ENCODE measurements at places on chromosomes 5 and 9.
A peak's percentile ranks its signal among the peaks of the same experiment; 100 is the strongest.

- DNase-seq = no peak
Measured at GRCh38 chr9:109868722-109869121, 88.7 kb downstream of the PALM2AKAP2 start.

DNA sequence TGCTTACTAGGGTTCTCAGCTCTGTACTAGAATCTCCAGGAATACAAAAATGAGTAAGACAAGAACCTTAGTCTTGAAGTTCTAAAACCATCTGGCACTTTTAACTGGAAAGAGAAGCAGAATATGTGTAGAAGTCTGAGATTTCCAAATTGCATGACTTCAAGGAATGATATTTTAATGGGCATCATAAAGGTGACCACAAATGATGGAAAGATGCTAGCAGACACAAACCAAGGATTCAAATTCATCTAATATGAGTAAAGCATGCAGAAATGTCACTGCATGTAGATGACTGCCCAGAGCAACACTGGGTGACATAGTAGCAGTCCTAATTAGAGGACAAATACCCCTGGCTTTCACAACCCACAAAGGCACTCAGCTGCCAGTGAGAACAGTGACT is 117.2 kb downstream of the RPS23 start:
- DNase-seq = peak; percentile 52

GRCh38 chr9:77533671-77534070 is 114.5 kb downstream of the GNA14 start:
- DNase-seq = no peak

- DNase-seq = peak; percentile 97
Measured at GRCh38 chr9:36029765-36030528, 6.8 kb upstream of the RECK start.

GRCh38 chr9:31542384-31543055 is 841.9 kb upstream of the ACO1 start:
- peak; percentile 32 for DNase-seq

DNA sequence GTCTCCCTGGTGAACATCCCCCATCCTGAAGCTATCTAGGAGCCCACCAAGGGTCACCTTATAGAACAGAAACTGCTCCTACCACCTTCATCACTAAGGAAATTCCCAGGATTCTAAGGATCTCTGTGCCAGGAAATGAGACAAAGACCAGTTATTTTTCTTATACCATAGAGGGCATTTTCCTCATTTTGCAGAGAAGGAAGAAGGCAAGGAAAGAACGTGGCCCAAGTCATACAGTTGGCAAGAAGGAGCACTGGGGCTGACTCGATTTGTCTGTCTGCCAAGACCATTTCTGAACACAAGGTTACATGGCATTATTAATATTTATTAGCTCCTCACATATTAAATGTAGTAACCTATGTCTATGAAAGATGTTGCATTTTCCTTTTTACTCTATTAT is 49.6 kb upstream of the TNFSF15 start:
- DNase-seq = peak; percentile 72

Data from GM23248 (cell line).